CD4-positive, alpha-beta T cell (primary cell): ENCODE measurements at places on chromosomes 6 and 20. TPM values are rescaled to one million over a fixed set of nuclear protein-coding genes. Genes with fewer than 3 reads are reported as not detected.

The RSPO3 gene
- not detected for total RNA-seq

The PPIL6 gene
- total RNA-seq: 1.3 TPM

The MAP1LC3A gene
- 17.7 TPM for total RNA-seq

The RFX6 gene
- not detected for total RNA-seq

The LY6G6D gene
- total RNA-seq: not detected

The CST4 gene
- total RNA-seq: not detected

The ARMH2 gene
- not detected for total RNA-seq

The C6orf141 gene
- total RNA-seq: not detected

The TTBK1 gene
- total RNA-seq: not detected

The ULBP2 gene
- total RNA-seq: 1.9 TPM

The SERAC1 gene
- total RNA-seq: 2.5 TPM

DNA sequence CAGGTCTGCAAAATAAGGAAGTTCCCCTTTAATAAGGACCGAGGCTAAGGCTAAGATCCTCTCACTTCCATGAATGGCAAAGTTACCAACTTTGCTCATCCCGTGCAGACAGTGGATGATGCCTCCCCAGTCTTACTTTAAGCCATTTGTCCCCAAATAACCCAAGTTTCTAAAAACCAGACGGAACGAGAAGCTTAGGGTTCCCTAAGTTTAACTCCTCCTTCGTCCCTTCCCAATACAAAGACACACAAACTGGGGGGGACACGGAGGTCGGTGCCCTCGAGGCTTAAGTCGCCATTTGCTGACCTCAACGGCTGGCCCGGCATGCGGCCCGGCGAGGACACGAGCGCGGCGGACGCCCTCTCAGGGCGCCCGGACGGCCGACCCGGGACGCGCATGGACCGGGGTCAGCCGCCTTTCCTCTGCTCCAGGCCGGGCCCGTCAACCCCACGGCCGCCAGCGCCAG lies 527 bp downstream of the FBXO30 start:
- no peaks in the 10 kb centered on the region for H3K36me3 ChIP-seq
- no peak overlapping the region for H3K27ac ChIP-seq
- peaks cover 19% of the 10 kb centered on the region for H3K4me1 ChIP-seq
- DNase-seq: no peak
- H3K4me3 ChIP-seq: peak overlapping the region; percentile 91

DNA sequence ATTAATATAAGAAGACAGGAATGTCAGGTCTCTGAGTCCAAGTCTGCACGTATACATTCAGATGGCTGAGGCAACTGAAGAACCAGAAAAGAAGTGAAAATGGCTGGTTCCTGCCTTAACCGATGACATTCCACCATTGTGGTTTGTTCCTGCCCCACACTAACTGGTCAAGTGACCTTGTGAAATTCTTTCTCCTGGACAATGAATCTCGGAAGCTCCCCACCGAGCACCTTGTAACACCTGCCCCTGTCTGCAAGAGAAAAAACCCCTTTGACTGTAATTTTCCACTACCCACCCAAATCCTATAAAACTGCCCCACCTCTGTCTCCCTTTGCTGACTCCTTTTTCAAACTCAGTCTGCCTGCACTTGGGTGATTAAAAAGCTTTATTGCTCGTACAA lies 140.4 kb downstream of the SYNE1 start:
- no peaks in the 10 kb centered on the region for H3K36me3 ChIP-seq
- DNase-seq: no peak
- no peak overlapping the region for H3K4me3 ChIP-seq
- H3K27ac ChIP-seq: no peak overlapping the region
- H3K4me1 ChIP-seq: no peaks in the 10 kb centered on the region

- H3K27ac ChIP-seq: no peak overlapping the region
- no peak for DNase-seq
- no peak overlapping the region for H3K4me3 ChIP-seq
- H3K4me1 ChIP-seq: no peaks in the 10 kb centered on the region
- H3K27me3 ChIP-seq: peaks cover 2% of the 10 kb centered on the region
Observed at GRCh38 chr20:29443819-29444218, 1813.6 kb upstream of the DEFB115 start.

GRCh38 chr20:15346657-15347280 lies 1009.4 kb upstream of the FLRT3 start:
- H3K4me1 ChIP-seq: no peaks in the 10 kb centered on the region
- no peaks in the 10 kb centered on the region for H3K27me3 ChIP-seq
- no peak overlapping the region for H3K4me3 ChIP-seq

DNA sequence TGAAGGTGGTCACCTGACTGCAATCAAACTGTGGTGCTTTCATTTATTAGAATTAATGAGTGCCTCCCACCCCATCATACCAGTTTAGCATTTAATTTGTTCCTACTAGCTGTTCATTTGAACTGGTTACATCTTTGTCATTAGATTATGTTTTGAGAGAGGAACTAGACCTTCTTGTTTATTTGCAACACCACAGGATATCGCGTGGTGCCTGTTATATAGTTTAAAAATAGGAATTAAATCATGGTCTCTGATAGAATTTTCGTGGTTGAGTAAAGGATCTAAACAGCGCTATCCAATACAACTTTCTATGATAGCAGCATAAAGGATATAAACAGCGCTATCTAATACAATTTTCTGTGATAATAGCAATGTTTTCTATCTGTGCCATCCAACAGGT lies 2.8 kb downstream of the RPRD1B start:
- H3K36me3 ChIP-seq: peaks cover 22% of the 10 kb centered on the region
- H3K4me3 ChIP-seq: no peak overlapping the region
- H3K27ac ChIP-seq: no peak overlapping the region
- peaks cover 37% of the 10 kb centered on the region for H3K4me1 ChIP-seq

DNA sequence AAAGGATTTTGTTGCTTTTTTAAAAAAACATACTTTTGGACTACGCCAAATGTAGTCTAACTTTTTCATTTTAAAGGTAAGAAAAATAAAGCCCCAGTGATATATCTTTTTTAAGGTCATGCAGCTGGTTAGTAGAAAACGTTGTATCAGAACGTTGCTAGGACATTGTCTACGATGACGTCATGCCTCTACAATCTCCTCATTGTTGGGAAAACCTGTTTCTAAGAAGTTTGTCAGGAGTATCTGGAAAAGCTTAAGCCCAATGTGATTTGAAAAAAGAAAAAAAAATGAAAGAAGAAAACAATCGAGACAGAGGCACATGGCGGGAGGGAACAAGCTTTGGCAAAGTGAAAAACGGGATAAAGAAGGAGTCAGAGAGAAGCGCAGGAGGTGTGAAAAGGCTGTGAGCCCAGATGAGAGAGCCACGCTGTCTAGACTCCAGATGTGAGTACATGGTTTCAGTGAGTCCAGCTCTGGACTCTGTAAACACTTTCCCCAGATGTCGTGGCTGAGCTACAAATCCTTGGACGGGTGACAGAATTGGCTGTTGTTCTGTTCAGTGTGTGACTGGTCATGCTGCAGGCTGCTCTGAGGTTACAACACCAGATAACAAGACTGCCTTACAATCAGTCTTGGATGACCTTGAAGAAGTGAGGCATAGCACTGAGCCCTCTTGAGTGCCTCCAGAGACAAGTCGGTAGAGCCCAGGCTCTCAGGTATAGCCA lies 656.7 kb upstream of the ID4 start:
- DNase-seq: no peak
- H3K4me1 ChIP-seq: no peaks in the 10 kb centered on the region
- H3K36me3 ChIP-seq: no peaks in the 10 kb centered on the region
- H3K4me3 ChIP-seq: no peak overlapping the region
- no peak overlapping the region for H3K27ac ChIP-seq
